ENCODE measurements at places on chromosomes 6 and 20.

DNA sequence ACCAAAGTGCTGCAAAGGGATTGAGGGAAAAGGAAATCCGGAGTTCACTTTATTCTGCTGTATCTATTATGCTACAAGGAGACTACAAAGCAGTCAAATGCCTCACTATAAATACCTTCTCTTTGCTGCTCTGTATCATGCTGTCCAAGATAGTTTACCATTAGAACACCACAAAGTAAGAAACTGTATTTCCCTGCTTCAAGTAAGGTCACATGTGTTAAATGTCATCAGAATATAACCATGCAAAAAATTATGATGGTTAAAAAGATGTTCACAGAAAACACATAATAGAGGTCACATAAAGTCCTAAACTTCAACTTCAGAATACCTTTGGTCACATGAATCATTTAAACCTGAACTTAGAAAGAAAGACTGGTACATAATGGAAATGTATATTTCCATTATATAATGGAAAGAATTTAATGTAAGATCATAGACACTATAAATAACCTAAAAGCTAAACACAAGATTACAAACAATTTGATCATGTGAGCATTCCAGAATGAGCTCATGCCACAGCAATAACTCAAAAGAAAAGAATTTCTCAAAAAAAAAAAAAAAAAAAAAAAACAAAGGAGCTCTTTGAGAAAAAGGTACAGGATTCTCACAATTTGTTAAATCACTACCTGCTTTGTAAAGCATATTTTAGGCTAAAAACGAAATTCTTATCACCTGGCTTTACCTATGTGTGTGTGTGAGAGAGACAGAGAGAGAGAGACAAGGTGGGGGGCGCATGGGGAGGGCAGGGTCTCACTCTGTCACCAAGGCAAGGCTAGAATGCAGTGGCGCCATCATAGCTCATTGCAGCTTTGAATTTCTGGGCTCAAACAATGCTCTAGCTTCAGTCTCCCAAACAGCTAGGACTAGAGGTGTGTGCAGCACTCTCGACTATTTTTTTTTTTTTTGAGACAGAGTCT, 58.7 kb downstream of the KIF13A start:
- DNase-seq = peak; percentile 61

GRCh38 chr6:158773581-158774449, 45.4 kb downstream of the EZR start:
- DNase-seq = no peak

DNA sequence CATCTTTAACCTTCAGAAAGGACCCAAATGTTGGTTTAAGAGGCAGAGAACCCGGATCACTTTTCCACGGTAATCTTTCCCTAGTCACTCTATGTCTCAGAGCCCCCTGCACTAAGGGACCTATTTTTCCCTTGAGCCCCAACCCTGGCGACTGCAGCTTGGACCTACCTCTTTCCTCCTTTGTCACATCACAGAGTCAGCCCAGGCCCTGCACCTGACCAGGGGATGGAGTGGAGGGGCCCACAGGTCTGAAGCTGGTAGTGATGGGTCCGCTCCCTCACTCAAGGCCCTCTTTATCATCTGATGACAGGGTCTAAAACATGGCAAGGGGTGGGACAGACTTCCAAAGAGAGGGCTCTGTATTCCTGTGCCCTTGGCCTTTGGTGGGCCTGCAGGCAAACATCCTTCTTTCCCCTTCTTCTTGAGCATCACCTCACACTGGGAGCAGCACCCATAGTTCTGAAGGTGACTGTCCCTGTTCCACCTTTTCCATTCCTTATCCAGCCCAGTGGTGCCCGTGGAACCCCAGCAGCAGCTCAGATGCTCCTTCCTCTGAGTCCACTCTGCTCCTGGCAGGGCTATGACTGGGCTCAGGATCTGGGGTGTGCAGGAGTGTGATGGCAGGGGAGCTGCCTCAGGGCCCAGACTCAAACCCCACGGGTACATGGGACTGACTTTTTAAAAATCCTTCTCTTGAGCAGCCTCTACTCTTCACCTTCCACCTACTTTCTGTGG, 6.3 kb downstream of the RAET1L start:
- no peak for DNase-seq

GRCh38 chr6:3228046-3228671, 706 bp upstream of the TUBB2B start:
- no peak for DNase-seq

- DNase-seq = no peak
Observed at GRCh38 chr6:140226637-140227036, 852.2 kb upstream of the CITED2 start.

DNA sequence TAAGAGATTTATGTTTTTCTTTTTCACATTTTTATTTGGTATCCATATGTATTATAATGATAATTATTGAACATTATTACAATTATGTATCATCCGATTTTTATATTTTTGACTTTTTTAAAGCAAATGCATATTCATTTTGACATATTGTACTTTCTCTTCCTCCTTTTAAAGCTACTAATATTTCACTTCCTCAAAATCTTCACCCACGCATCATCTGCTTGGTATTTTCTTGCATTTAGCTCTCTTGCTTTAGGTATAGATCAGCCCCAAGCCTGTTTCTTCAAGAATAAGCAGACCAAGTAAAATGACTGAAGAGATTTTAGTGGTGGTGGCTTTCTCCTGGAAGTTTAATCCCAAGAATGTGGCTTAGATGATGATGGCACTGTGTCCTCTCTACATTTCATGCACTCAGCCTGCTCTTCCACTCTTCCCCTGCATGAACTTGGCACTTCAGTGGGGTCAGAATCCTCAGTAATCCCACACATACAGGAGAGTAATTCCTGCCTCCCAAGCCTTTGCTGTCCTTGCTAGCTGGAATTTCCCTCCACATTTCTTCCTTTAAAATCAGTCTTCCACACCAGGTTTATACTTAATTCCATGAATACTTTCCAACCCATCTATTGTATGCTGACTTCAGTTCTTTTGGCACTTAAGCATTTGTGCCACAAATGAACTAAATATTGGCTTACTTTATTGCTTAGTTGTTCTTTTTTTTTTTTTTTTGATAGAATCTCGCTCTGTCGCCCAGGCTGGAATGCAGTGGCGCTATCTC, 8.2 kb downstream of the NCOA7 start:
- DNase-seq = peak; percentile 28

DNA sequence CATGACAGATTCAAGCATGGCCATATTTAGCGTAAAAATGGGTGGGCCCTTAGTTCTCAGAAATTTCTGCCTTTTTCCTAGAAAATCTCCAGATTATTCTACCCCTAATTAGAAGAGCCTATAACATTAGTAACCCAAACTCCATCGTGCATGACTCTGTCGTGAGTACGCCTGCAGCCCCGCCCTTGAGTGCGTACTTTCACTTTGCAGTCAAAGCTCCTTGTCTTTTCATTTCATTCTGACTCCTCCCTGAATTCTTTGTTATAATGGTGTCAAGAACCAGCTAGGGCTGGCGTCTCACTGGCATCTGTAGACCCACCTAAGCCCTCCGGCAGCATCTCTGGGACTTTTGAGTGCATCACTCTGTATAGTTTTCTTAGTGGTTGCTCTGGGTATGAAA, 61.7 kb upstream of the NOX3 start:
- DNase-seq = no peak

DNA sequence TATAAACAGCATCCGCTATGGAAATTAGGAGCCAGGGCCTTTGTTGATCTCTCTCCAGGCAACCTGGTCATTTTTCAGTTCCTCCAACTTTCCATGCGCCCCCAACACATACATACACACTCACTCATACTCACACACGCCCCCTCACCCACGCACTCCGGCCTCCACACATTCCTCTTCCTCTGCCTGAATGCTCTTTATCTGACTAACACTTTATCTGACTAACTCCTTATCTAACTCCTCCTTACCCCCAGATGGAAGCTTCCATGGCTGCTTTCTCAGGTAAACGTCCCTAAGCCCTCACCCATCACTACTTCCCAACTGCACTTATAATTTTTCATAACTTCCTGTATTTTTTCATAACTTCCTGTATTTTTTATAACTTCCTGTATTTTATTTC, 17.4 kb downstream of the CASS4 start:
- peak; percentile 79 for DNase-seq

DNA sequence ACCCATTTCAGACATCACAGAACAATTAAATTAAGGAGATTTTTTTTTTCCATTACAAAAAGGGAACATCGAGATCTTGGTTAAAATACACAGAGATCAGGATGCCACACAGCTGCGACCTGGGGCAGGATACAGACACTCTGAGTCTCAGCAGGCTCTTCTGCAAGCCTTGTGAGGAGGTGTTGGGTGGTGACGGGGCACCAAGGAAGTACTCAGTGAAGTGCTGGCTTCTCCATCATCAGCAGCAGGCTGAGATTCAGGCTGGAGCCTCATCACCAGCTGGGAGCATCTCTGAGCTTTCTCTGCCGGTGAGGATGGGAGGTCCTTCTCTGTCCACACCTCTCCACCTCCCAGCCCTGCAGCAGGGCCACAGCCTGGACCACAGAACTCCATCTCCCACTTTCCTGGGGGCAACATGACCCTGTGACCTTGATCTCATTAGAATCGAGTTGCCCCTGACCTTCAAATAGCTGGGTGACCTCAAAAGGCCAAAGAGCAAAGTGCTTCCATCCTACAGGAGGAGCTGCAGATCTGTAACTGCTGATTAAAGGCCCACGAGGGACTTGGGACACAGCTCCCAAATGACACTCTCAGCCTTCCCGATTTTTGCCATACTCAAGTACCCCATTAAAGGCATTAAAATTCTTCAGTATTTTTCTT, 16.0 kb downstream of the PMEPA1 start:
- no peak for DNase-seq

GRCh38 chr6:108966251-108966650, 118.0 kb downstream of the ARMC2 start:
- DNase-seq = no peak

DNA sequence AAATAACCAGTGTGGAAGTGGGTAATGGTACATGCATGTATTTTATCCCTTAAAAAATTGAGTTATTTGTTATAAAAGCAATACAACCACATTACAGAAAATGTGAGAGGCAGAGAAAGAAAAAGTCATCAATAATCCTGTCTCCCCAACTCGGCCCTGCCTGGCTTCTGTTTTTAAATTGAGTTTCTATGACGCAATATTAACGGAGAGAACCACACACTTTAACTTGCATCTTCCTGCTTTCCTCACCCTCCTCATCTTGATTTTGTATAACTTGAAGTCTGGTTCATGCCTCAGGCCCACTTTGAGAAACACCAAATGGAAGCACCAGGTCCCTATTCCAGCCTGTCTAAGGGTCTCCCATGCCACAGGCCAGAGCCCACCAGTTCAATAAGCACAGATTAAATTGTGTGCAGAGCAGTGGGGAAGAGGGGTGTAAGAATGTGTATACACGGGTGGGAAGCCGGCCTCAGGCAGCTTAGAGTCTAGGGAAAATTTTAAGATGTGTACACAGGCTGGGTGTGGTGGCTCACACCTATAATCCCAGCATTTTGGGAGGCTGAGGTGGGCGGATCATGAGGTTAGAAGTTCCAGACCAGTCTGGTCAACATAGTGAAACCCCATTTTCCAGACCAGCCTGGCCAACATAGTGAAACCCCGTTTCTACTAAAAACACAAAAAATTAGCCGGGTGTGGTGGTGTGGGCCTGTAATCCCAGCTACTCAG, 15.9 kb downstream of the KCNK5 start:
- DNase-seq = no peak

DNA sequence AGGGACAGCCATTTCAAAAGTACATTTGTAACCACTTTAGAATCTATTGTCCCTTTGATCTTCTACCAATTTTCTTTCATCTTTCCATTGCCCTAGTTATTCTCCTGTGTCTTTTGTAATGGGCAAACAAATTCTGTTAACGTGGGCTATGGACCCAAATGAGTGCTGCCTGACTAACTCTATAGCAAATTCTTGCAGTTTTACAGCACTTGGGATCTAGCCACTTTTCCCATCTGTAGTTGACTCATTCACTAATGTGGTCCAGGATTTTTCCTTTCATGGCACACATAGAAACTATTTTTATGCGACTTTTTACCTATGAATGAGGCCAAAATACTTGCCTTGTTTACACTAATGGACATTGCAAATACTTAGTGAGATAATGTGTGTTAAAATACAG, 52.0 kb downstream of the GRIK2 start:
- peak; percentile 44 for DNase-seq

- DNase-seq = peak; percentile 74
Observed at GRCh38 chr6:131914967-131915751, 36.0 kb downstream of the CCN2 start.

DNA sequence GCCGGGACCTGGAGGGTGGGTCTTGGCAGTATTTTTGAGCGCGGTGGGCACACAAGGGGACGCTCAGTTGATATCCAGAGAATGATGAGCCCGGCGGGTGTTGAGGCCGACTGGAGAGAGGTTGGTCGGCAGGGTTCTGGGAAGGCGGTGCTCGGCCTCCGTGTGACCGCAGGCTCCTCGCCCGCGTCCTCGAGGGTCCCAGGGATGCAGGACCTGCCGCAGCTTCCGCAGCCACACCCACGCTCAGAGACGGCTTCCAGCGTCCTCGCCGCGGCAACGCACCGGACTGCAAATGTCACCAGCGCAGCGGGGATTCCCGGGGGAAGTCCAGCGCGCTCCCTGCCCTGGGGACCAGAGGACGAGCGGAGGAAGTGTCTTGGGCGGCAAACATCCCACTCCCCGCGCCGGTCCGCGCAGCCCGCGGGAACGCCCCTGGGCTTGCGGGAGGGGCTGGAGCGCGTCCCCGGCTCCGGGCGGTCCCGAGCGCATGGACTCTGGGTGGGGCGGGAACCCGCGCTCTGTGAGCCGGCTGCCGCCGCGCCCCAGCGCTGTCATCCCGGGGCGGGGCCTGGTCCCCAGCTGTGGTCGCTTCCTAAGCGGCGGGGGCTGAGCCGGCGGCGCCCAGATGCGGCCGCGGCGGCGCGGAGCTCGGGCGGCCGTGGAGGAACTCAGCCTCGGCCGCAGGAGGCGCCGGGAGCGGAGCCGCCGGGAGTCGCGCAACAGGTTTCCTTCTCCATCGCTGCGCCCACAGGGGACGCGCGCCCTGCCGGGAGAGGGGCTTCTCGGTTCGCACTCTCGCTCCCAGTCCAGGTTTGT, at the start of gene STX11:
STX11 (plus strand) TSS at position 624 of the 816 bp plus-strand sequence. CDS start 36,111 bp downstream, outside the sequence.
- DNase-seq = peak; percentile 46

DNA sequence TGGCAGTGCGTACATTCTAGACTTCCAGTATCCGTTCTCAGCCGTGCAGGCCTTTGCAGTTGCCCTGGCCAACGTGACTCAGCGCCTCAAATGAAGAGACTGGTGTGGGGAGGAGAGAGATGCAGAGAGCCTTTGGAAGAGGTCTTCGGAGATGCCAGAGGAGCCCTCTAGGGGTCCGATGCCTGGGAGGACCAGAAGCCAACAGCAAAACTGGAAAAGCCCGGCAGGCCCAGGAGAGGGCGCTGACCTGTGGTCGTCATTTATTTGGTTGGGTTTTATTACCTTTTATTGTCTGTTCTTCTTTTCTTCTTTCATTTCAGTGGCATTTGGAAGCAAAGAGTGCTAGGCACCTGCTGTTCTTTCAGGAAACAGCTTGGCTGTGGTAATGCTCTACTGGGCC, 53.3 kb upstream of the TMEM181 start:
- DNase-seq = peak; percentile 14

- DNase-seq = no peak
Observed at GRCh38 chr6:106490974-106491373, 130.5 kb downstream of the CRYBG1 start.

- no peak for DNase-seq
Observed at GRCh38 chr6:137261761-137262160, 42.6 kb upstream of the IFNGR1 start.

- DNase-seq = no peak
Observed at GRCh38 chr6:12293235-12293930, 3.2 kb downstream of the EDN1 start.

All from fibroblast of skin of right quadriceps (primary cell).